ENCODE measurements at places on chromosomes 3 and 15. TPM values are rescaled to one million over a fixed set of nuclear protein-coding genes. Genes with fewer than 3 reads are reported as not detected.

DNA sequence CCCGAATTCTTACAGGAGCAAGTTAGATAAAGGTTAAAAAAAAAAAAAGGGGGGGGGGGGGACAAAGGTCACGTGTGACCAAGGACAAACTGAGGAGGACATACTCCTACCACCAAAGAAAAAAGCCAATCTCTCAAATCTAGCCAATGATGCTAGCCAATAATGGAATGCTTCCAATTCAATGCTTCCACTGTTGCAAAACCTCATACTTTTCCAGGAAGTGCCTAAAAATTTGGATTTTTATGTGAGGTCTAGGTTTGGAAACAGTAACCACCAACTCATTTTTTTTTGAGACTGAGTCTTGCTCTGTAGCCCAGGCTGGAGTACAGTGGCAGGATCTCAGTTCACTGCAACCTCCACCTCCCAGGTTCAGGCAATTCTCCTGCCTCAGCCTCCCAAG, 11.4 kb downstream of the MSL2 start:
- DNase-seq: no peak
- no peak overlapping the region for H3K4me3 ChIP-seq
- H3K27ac ChIP-seq: no peak overlapping the region
- H3K4me1 ChIP-seq: peaks cover 85% of the 10 kb centered on the region
- no peaks in the 10 kb centered on the region for H3K27me3 ChIP-seq

Gene KY
- total RNA-seq: not detected

Gene IQCF5
- not detected for total RNA-seq

Gene ILDR1
- total RNA-seq: 0.28 TPM

Gene NPAP1
- not detected for total RNA-seq

DNA sequence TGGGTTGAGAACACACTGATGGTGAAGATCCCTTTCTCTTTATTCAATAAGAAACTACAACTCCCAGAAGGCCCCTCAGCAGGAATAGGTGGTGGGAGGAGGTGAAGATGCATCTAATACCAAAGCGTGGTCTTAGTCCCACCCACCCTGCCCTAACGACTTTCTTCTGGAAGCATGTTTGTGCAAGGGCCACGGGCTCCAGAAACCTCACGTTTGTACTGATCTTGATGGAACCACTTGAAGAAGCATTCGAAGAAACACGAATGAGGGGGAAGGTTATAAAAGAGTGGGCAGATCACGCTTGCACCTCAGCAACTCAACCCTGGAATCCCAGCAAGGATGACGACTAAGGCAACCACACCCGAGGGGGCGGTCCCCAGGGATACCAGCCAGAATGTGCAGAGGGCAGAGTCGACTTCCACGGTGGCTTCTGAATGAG, 10.6 kb upstream of the SLC25A36 start:
- no peak overlapping the region for H3K4me3 ChIP-seq
- H3K36me3 ChIP-seq: no peaks in the 10 kb centered on the region
- no peaks in the 10 kb centered on the region for H3K27me3 ChIP-seq
- DNase-seq: no peak

Gene NEO1
- total RNA-seq: 7.0 TPM

All from activated T-cell treated with anti-CD3 and anti-CD28 coated beads, Interleukin-2, amount 50 U/mL, for 72 hours (primary cell).